Stimulated activated CD8-positive, alpha-beta memory T cell treated with anti-CD3 and anti-CD28 coated beads, Interleukin-4, amount 100 ng/mL, for 4 hours (primary cell): ENCODE measurements at places on chromosomes 11 and 22.

DNA sequence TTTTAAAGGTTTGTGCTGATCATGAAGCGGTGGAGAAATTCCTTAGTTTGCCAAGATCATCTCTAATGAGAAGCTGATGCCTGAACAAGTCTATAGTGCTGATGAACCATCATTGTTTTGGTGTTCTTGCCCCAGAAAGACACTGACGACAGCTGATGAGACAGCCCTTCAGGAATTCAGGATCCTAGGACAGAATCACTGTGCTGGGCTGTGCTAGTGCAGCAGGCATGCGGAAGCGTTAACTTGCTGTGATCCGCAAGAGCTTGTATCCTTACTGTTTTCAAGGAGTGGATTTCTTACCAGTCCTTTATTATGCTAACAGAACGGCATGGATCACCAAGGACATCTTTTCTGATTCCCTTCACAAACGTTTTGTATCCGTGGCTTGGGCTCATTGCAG lies 104.1 kb downstream of the TBC1D22A start:
- no peak for DNase-seq

DNA sequence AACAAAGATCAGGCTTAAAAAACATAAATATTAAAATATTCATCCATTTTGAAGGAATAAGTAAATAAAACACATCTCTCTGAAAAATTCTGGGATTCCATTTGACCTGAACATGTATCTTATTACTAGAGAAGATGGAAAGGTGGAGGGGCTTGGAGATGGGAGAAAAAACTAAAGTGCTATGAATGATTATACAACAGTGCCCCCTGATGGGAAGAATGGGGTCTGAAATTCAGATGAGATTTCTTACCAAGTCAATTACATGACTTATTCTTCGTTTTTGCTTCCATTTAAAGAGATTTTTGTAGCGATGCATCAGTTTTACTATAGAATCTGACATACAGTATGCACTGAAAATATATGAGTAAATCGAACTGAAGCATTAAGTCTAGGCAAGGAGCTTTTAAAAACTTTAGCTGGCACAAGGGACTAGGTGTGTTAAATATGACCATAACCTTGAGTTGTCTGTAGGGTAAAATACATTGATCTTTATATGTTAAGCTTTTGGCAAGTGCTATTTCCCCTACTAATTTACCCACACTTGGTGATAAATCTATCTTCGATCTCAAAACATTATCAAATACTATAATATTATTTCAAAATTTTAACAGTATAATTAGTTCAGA lies 718.8 kb downstream of the CNTN5 start:
- no peak for DNase-seq

GRCh38 chr11:99176430-99176829 lies 155.7 kb downstream of the CNTN5 start:
- no peak for DNase-seq

- DNase-seq = no peak
Measured at GRCh38 chr11:85021058-85021457, 606.1 kb downstream of the DLG2 start.

DNA sequence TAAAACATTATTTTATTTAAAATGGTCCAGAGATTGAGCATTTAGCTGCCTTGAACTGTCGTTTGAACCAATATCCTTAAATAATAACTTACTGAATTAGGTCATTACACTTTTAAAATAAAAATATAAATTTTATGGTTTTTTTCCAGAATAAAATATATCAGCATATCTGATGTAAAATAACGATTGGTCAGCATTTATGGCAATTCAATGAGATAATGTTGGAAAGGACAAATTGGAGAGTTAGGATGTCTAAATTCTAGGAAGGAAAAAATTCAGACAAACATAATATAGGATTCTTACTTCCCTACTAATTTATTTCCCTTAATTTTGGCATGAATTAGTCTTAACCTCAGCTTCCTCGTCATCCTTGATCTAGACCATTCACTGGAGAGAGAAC lies 113.4 kb downstream of the GRIA4 start:
- no peak for DNase-seq

GRCh38 chr11:33942954-33943353 lies 51.1 kb upstream of the LMO2 start:
- DNase-seq = no peak

DNA sequence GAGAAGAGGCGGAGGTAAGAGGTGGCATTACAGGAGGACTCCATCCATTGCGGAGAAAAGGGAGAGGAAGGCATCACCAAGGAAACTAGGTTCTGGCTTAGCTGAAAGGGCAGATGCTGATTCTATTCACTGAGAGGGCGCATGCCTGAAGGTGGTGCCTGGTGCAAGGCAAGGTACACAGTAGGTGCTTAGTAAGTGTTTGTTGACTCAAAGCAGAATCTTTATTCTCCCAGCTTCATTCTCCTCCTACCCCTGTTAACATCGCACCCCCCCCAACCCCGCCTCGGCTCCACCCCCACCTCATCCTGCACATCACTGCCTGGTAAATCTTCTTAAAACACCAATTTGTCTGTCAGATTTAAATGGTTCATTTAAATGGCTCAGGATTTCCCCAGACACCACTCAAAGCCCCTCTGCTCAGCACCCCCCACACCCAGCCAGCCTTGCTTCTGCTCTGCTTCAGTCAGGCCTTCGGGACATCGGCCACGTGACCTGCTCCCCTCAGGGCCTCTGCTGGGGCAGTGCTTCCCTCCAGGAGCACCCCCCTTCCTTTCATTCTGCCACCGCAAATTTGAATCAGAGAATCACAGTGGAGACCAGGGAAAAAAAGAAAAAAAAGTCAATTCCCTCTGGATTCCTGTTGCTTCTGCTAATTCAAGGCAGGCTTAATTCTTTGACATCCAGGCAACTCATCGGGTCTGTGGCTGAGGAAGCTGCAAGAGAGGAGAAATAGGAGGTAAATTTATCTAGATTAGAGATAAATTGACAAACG lies 17.8 kb upstream of the RCN1 start:
- no peak for DNase-seq

DNA sequence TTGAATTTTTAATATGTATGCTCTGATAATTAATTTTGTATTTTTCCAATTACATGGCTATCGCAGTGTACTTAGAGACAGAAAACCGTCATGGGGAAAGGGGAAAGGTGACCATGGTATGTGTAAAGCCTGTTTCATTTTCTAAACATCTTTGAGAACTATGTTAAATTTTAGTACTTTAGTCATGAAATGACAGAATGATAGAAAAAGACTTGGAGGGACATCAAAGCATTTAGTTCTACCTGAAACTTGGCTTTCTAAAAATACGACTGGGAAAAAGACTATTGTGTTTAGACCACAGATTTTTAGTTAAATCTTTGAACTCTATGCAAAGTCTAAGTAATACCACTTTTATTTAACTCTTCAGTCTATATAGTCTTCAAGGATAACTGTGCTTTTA lies 54.1 kb downstream of the MAML2 start:
- DNase-seq = no peak

- DNase-seq = no peak
Measured at GRCh38 chr11:13141731-13142709, 132.9 kb downstream of the RASSF10 start.

DNA sequence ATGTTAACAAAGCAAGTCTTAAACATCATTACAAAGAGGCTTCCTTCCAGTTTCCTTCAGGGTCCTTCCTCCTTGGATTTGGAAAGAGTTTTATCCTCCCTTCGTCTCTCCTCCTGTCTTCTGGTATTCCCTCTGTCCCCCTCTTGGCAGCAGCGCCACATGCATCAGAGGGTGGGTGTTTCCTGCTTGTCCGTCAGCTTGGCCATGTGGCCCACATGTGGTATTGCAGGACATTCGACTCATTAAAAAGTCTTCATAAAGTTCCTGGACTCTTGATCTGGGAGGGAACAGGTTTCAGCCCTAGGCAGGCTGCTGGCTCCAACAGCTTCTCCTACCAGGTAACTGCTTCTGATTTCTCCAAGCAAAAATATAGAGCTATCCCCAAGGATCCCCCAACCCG lies 189.8 kb downstream of the CSNK2A3 start:
- DNase-seq = no peak

GRCh38 chr22:46881373-46882118 lies 119.1 kb downstream of the TBC1D22A start:
- no peak for DNase-seq

DNA sequence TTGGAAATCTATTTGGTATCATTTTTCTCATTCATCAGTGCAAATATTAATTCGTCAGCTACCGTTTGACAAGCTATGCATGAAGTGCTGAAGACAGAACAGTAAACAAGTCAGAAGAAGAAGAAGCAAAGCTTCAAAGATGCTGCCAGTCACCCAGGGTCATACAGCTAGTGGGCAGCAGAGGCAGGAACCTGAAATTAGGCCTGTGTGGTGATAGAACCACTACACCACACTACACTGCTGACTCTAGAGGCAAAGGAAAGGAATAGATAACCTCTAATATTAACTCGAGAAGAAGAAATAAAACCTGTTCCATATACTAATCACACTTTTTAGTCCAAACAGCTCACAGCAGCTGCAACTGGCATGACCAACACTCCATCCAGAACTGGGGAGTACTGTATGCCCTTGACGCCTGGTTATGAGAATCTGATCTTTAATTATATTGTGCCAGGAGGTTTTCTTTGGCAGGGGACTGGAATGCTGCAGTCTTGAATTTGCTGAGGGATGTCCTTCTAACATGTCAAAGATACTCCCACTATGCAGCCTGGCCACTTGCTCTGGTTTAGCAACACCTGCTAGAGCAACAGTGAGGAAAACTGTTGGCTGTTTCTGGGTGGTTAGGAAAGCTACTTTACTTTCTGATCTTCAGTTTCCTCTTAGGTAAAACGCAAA lies 73.0 kb downstream of the PAK1 start:
- DNase-seq = no peak

DNA sequence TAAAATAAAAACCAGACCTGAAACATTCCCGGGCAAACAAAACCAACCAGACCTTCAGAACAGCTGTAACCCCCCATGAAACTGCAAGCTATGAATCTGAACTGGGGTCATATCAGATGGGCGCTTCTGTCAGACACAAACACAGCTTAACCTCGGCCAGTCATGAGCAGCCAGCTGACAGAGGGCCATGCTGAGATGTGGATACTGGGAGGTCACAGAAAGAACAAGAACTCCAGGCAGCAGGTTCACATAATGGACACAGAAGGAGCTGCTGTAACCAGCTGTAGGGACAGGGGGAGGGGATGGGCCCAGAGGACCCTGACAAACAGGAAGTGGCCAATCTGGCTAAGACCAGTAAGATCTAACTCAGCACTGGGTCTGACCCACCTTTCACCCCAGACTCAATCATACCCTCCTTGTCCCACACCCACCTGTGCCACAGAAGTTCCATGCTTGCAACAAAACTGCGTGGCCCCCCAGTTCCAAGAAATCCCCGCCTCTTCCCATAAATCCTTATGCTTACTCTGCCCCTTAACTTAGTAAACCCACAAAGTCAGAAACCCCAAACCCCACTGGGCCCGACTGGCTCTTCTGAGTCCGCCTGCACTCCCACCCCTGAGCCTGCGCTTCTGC lies 4.0 kb downstream of the APOL4 start:
- DNase-seq = no peak

DNA sequence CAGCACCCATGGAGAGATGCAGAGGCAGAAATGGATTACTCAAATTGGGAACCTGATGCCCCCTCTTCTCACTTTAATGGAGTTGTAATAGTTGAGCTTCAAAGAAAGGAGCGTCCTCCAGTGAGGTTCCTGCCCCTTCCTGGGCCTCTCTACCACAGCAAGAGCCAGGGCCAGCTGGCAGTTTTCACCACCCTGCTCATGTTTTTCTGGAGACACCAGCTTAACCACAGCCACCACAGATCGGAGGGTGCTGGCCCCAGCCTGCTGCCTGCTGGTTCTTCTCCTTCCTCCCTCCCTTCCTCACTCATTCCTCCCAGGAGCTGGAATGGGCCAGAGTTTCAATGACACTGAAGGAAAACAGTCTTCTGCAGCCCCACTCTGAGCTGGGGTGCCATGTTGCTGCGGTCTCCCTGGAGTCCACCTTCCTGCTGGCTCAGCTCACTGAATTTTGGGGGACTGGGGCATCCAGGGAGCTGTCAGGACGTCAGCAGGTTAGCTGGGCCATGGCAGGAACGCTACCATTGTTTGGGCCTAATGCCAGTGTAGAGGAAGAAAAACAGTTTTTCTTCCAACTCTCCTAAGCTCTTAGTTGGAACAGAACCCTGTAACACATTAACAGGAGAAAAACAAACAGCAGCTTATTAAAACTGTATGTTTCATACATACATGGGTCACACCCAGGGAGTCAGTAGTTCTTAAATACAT lies 57.7 kb downstream of the TRAF6 start:
- DNase-seq = no peak

DNA sequence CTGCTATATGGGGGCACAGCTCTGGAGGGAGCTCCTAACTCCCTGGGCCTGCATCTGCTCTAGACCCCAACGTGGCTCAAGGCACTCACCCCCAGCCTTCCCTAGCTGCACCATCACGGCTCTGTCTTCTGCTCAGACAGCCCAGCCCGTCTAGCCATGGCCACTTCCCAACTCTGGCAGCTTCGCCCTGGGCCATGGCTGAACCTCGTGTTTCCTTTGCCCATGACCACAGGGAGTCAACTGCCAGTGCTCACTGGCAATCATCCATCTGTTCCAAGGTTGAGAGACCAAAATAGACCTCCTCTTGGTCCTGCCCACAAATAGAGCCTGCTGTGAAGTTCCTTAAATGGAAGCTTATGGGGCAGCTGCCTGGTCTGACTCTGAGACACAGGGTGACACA lies 5.4 kb downstream of the LMO1 start:
- DNase-seq = no peak

DNA sequence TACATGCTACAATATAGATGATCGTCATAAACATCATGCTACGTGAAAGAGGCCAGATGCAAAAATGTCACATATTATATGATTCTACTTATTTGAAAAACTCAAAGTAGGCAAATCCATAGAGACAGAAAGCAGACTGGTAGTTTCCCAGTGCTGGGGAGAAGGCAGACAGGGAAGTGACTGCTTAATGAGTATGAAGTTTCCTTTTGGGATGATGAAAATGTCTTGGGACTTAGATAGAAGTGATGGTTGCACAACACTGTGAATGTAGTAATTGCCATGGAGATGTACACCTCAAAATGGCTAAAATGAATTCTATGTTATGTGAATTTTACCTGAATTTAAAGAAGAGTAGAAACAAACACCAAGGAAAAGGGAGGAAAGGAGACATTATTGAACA lies 45.2 kb upstream of the EHF start:
- no peak for DNase-seq

DNA sequence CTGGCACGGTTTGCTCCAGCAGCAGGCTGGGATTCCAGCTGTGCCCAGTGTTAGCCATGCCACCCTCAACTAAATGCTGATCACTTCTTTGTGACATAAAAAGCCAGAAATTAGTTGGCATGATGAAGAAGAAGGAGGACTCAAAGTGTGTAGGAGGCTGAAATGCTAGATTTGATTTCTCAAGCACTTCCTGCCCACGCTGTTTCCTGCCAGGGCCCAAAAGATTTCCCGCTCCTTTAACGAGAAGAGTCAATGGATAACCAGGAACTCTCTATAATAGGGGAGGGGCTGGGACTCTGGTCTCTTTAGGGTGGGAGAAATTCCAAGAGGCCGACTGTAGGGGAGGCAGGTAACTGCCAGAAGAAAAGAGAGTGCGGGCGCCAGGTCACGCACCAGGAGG lies 26.4 kb downstream of the APOL3 start:
- DNase-seq = no peak

- DNase-seq = no peak
Measured at GRCh38 chr11:103228807-103229206, 119.6 kb downstream of the DYNC2H1 start.

- no peak for DNase-seq
Measured at GRCh38 chr11:114057147-114057546, 2.4 kb upstream of the ZBTB16 start.

GRCh38 chr11:104700609-104701008 lies 197.7 kb downstream of the CASP12 start:
- no peak for DNase-seq
